ENCODE measurements at places on chromosomes 3 and 15.

- peak; percentile 64 for DNase-seq
Measured at GRCh38 chr3:62873761-62874710, 1.2 kb downstream of the CADPS start.

DNA sequence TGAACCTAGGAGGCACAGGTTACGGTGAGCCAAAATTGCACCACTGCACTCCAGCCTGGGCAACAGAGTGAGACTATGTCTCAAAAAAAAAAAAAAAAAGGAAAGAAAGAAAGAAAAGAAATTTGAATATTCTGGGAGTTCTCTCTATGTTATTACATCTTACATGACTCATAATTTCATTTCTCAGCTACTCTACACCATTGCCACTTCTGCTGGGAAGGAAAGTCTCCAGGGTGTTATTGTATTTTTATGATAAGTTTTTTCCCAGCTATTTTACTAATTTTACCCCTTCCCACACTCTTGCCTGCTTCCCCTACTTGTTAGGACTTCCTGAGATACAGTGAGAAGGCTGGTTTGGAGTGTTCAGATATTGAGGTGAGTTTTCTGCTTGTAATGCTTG is 69.7 kb upstream of the UMPS start:
- DNase-seq, result no peak

GRCh38 chr3:169660709-169661360 is 2.7 kb downstream of the MECOM start:
- peak; percentile 78 for DNase-seq

- DNase-seq, result no peak
Measured at GRCh38 chr15:85793641-85794597, 806 bp downstream of the KLHL25 start.

DNA sequence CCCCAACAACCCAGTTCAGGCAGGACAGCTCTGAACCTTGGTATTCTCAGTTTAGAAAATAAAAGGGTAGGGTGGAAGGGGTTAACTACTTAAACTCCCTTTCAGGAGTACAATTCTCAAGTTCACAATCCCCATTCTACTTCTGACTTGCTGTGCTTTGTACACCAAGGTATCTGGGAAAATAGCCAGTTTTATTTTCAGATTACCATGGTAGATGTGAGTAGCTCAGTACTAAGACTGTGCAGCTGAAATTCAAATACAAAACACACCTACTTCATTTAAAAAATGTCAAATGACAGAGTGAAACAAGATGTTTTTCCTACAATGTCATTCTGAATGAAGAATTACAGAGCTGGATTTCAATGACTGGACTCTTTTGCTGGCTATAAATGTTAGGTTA is 27.4 kb downstream of the SLC7A14 start:
- DNase-seq, result no peak

Measured in right kidney (tissue), 9 donors.